ENCODE measurements at places on chromosomes 6 and 20.

DNA sequence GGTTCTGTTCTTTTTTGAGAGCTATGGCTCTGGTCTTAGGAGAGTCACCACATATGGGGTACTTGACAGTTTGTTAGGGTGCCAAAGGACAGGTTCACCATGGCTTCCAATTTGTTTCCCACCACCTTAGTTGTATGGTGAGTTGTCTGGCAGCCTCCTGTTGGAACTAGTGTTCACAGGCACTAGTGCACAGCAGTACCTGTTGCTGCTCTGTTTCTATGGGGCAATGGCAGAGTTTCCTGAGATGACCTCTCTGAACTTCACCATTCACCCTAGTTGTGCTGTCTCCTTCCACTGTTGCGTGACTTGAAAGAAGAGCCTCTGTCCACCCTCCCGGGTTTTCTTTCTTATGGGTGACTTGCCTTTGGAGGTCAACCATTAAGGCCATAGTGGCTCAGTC is 129.1 kb downstream of the JARID2 start:
- no peak for DNase-seq

DNA sequence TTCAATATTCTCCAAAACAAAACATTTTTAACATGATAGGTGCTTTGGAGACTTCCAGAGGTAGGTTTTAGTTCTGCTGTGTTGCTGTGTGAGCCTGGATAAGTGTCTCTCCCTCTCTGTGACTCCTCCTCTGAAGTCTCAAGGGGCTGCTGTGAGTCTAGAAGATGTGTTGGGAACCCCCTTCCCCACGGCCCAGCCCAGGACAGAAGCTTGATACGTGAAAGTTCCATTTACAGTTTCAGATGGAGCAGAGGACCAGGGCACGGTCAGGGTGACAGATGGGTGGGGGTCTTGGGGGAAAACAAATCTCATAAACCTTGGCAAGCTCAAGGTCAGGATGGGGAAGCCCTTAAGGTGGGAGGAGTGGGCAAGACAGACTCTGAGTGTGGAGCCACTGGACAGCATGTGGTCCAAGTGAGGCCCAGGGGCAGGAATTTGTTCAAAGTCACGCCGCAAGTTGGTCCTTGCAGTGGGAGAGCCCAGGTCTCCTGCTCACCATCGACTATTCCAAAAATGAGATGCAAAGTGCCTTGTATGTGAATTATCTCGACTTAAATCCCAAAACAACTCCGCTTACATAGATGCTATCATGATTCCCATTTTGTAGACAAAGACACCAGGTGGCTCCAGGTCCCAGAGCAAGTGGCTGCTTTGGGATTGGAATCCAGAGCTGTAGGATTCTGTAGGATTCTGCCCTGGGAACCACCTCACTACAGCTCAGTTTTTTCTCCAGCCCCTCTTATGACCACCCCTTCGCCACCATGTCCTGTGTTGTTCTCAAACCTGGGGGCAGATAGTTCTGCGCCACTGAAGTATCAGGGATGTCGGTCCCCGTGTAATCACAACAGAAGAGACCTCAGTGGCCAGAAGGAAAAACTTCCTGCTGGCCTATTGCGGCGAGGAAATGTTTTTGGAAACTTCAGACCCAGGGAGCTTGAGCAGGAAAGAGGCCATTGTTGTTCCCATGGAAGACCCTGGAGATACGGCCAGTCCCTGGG is 1.9 kb downstream of the TGM2 start:
- no peak for DNase-seq

DNA sequence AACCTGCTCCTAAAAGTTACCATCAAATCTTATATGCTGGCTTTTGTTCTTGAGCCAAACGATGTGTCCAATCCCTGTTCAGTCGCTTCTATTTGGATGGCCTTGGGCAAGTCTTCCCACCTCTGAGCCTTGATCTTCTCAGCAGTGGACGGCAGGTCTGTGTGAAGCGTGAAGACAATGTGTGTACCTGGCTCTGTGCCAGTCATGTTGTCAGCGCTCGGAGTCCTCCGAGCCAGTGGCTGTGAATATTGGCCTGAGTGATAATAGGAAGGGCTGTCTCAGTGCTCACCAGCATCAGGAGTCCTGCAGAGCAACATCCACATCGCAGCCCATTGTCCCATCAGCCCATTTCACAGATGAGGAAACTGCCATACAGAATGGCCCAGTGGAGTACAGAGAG is 219.0 kb downstream of the CDC5L start:
- DNase-seq = peak; percentile 25

DNA sequence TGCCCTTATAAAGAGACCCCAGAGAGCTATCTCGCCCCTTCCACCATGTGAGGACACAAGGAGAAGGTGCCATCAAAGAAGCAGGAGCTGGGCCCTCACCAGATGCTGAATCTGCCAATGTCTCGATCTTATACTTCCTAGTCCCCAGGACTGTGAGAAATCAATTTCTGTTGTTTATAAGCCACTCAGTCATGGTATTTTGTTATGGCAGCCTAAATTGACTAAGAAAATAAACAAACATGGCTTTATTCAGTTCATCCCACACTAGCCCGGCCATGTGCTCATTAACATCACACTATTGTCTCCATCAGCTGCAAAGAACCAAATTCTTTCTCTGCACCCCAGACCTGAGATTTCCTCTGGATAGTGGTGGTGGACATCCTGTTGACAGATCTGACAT is 302.4 kb downstream of the PTPRT start:
- DNase-seq = no peak

DNA sequence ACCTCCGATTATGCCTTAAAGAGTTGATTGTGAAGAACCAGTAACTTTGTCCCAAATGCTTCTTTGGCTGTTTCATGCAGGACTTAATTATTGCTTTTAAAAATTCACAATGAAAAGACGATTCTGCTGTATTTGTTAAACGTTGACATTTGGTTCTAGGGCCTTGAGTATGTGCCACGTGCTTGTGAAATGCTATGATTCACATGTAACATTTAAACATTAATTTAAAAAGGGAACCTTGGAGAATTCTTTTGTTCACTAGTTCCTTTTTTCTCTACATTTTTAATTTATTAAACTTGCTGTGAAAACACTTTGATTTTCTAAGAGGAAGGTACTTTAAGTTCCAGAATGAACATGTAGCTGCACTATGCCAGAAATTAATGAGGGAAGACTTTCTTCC is 9.5 kb downstream of the GZF1 start:
- DNase-seq = no peak

All from fibroblast of mammary gland (primary cell).